ENCODE measurements at places on chromosomes 5 and 9.

DNA sequence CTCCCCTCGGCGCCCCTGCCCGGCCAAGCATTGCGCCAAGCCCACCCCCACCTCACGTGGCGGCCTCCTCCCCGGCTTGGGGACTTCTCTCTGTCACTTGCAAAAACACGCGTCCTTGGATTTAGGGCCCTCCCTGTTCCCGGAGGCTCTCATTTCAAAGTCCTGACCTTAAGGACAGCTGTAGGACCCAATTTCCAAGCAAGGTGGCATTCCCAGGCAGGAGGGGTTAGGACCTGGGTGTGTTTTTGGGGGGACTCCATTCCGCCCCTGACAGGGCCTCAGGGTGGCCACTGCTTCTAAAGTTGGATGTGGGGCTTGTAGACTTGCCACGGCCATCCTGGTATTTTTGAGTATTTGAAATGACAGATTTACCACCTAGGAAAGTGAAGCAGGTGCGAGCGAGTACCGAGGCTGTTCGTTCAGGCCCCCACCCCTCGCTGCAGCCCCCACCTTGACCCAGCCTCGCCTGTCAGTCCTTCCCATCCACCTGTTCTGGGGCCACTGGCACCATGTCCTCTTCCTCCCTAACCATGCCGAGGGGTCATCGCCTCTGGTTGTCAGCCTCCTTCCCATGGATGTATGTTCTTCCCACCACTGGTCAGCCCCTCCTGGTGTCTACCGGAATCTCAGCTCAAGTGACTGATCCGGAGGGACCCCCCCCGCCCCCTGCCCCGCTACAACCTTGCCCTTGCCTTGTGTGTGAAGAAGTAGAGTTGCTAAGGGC is 52.4 kb downstream of the MRPL36 start:
- no peak for ATAC-seq

GRCh38 chr5:151088986-151089385 is 8.2 kb upstream of the TNIP1 start:
- ATAC-seq: no peak

DNA sequence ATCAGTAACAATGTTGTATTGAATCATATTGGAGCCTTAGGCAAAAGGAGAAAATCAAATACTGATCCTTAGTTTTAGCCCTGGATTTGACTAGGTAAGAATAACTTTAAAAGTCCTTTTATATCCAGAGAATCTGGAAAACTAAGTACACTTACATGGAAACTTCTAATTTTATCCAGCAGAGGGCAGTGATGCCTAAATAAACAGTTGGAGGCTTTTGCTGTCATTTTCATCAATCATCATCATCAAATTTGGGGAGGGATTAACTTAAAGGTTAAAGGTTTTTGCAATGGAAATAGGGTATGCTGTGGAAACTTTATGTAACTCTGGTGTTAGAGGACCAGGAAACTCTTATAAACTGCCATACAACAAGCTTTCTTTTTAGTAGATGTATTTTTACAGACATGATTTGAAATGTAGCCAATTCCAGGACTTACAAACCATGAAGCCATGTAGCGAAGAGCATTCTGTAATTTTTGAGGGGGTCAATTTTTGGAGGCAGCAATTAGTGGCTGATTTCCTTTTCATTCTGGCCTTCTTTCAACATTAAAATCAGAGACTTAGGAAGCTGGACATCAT is 112.7 kb downstream of the OSTF1 start:
- ATAC-seq: no peak

GRCh38 chr5:87784879-87785495 is 372.3 kb upstream of the CCNH start:
- ATAC-seq: no peak

- no peak for ATAC-seq
Measured at GRCh38 chr5:6384856-6385255, 6.5 kb upstream of the MED10 start.

DNA sequence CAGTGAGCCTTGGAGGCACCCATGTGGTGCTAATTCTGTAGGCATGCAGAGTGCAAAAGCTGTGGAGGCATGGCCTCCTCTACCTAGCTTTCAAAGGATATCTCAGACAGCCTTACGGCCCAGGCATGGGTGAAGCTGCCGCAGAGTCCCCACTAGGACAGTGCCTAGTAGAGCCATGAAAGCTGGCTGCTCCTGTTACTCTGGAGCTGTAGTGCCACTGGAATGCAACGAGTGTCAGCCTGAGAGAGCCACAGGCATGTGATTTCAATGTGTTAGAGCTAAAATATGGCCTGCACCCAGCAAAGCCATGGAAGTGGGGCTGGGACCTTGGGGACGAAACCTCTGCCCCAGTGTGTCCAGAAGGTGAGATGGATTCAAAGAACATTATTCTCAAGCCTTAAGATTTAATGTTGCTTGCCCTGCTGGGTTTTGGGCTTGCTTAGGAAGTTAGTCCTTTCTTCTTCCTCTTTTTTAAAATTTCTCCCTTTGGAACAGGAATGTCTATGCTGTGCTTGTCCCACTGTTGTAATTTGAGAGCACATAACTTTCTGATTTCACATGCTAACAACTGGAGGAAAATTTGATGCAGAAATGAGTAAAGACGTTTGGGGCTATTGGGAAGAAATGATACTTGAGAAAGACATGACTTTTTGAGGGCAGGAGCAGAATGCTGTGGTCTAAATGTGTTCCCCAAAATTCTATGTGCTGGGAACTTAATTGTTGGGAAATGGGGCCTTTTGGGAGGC is 298.4 kb downstream of the PSAT1 start:
- no peak for ATAC-seq

GRCh38 chr5:128572051-128572929 is 34.2 kb upstream of the FBN2 start:
- ATAC-seq: no peak

- ATAC-seq: peak; percentile 53
Measured at GRCh38 chr5:53482717-53483638, 2.5 kb downstream of the FST start.

DNA sequence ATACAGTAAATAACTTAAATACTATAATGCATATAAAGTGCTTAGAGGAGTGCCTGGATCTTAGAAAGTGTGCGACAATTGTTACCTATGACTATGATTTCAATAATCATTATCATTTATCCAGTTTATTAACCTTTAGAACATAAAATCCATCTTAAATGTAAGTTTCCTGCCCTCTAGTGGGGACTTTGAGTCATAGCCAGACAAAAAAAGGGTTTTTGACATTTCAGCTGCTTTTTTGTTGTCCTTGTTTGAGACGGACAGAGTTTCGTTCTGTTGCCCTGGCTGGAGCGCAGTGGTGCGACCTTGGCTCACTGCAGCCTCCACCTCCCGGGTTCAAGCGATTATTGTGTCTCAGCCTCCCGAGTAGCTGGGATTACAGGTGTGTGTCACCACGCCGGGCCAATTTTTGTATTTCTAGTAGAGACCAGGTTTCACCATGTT is 9.7 kb upstream of the C9orf152 start:
- no peak for ATAC-seq

DNA sequence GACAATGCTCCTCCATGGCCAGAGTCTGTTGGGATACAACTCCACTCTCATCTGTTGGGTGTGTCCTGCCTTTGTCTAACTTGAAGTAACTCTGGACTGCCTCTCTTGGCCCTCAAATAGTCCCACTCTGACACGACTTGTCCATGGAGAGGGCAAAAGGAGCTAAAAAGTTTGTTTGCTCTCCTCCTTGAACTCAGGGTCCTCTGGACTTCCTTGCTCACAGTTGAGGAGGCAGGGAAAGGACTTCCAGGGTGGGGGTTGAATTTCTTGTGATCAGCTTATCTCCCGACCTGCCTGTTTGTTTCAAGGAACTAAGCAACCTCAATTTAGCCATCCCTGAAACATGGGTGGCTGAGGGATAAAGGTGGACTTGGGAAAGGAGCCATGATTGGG is 11.7 kb downstream of the DNAJB5 start:
- ATAC-seq: no peak

- no peak for ATAC-seq
Measured at GRCh38 chr5:132405646-132406045, 36.1 kb downstream of the SLC22A5 start.

- ATAC-seq: no peak
Measured at GRCh38 chr9:95175523-95175922, 142.0 kb downstream of the FANCC start.

DNA sequence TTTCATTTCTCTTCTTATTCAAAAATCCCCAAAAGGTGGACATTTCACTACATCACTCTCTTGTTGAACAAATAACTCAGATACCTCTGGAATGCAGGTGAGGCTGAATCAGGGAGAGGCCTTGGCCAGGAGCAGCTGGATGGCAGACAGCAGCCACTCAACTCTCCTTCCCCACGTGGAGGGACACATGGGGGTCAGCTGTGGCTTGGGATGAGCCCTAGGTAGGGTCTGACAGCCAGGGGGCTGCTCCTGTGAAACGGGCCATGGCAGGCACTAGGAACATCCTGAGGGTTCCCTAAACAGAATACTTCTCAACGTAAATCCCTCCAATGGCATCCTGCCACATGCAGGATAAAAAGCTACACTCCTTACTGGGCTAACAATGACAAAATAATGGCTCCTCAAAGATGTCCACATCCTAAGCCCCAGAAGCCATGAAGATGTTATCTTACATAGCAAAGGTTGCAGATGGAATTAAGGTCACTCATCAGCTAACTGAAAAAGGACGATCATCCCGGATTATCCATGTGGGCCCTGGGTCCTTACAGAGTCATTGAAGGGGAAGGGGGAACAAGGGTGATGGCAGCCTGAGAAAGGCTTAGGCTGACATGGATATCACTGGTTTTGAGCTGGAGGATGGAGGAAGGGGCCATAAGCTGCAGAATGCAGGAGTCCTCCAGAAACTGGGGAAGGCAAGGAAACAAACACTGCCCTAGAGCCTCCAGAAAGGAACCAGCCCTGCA is 31.4 kb upstream of the S1PR3 start:
- ATAC-seq: no peak

GRCh38 chr9:90029996-90030395 is 425.2 kb downstream of the GADD45G start:
- ATAC-seq: no peak

DNA sequence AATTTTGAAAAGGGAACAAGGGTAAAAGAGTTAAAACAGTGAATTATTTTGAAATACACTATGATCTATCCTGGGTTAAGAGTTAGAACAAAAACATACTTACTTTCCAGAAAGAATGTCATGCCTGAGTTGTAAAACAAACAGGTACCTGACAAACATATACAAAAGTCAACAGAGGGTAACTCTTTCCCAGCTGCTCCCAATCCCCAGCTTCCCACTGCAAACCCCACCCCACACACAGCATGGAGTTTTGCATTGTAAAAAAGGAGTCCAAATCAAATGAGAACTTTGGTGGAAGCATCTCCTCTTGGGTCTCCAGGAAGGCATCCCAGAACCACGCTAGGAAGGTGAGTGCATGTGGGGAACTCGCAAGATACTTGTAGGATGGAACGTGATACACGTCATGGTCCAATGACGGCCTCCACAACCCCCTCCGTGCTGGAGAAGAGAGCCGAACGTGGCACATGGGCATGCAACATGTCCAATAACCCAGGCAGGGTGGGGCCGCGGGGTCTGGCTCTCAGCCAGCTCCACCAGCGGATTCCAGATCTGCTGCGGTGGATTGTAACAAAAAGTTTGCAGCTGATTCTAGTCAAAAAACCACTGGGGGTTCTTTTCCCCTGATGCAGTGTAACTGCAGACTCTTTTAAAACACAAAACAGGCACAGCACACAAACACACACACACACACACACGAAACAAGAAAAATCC is 55.8 kb downstream of the EPB41L4B start:
- no peak for ATAC-seq

DNA sequence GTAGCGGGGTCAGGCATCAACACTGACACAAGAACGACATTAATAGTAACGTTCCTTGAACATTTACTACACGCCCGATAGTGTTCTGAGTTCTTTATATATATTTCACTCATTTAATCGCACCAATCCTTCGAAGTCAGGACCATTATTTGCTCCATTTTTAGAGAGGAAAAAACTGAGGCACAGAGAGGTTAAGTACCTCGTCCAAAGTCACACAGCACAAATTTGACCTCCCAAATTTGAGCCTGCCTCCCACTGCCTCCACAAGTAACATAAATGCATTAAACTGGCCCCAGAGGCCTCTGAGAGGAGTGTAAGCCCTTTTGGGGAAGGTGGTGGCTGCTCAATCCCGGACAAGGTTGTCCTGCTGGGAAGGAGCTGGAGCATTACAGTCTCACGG is 5.8 kb downstream of the RGS14 start:
- ATAC-seq: no peak

GRCh38 chr5:64784451-64785025 is 15.8 kb downstream of the CWC27 start:
- ATAC-seq: no peak

GRCh38 chr5:59484618-59485017 is 408.9 kb downstream of the PDE4D start:
- no peak for ATAC-seq

GRCh38 chr5:98110282-98110691 is 663.2 kb upstream of the RGMB start:
- ATAC-seq: no peak

DNA sequence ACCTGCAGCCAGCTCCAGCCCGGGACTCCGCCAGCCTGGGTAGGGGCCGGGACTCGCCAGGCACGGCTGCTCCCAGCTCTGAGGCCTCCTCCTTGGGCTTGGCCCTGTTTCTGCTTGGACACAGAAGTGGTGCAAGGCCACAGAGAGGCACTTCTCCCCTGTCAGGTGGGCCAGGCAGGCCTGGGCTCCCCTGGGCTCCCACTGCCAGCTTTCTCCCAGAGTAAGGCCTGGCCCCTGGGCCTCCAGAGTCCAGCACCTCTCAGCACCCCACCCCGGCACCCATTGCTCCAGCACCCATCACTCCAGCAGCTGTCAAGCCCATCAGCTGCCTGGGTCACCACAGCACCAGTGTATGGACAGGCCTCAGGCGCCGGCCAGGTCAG is 71.1 kb upstream of the LRRTM2 start:
- no peak for ATAC-seq

DNA sequence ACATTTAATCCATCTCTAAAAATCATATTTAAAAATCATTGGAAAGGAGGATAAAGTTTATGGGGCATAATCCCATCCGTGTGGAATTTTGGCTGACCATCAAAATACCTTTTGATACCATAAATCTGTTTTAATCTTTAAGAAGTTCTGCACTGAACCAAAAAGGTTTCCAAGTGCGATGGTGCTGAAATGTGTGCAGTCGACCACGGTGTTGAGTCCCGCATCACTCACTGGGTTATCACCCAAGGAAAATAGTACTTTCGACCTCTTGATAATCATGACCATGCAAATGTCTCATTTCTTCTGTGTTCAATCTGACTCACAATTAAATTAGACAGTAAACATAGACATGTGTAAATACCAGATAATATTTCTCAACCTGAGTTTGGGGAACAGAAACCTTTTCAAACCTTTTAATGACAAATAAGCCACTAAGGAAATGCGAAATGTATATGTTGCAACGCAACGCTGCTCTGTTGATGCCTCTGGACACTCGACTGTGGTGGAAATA is 62.0 kb upstream of the CDH6 start:
- no peak for ATAC-seq

DNA sequence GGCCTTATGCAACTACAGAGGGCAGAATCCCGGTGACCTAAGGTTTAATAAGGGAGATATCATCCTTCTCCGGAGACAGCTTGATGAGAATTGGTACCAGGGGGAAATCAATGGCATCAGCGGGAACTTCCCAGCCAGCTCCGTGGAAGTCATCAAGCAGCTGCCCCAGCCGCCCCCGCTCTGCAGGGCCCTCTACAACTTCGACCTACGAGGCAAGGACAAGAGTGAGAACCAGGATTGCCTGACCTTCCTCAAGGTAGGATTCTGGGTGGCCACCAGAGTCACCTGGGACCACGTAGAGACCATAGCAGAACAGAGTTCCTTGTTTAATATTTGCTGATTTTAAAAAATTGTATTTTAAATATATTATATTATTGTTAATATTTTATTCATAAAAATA is 63.7 kb downstream of the SH3RF2 start:
- no peak for ATAC-seq

- no peak for ATAC-seq
Measured at GRCh38 chr5:170159101-170159698, 53.5 kb downstream of the FOXI1 start.

Data from stimulated activated memory B cell treated with anti-CD40 and anti-IgM and Interleukin-4, amounts not matched to agents 10 μg/mL and 1 μg/mL and 100 μg/mL, for 72 hours (primary cell).